ENCODE measurements at places on chromosomes 3 and 15. TPM values are rescaled to one million over a fixed set of nuclear protein-coding genes. Genes with fewer than 3 reads are reported as not detected.

SLC51A gene
- 2.1 TPM for total RNA-seq

P2RY12 gene
- total RNA-seq: 0.72 TPM

BCL2A1 gene
- 1.5 TPM for total RNA-seq

AP3S2 gene
- total RNA-seq: 44.5 TPM

SNTN gene
- 0.27 TPM for total RNA-seq

KY gene
- 0.32 TPM for total RNA-seq

UCN2 gene
- total RNA-seq: not detected

RPUSD2 gene
- 11.0 TPM for total RNA-seq

NTRK3 gene
- 1.2 TPM for total RNA-seq

PTPRG gene
- 26.0 TPM for total RNA-seq
